ENCODE measurements at places on chromosomes 12 and 14. TPM values are rescaled to one million over a fixed set of nuclear protein-coding genes. Genes with fewer than 3 reads are reported as not detected.

SALL2 gene
- 3.1 TPM for total RNA-seq

CYP27B1 gene
- total RNA-seq: 2.2 TPM

IAPP gene
- total RNA-seq: not detected

SVOP gene
- not detected for total RNA-seq

EID3 gene
- 5.8 TPM for total RNA-seq

AVPR1A gene
- not detected for total RNA-seq

KRT79 gene
- total RNA-seq: not detected

PTPRB gene
- not detected for total RNA-seq

SYCP3 gene
- total RNA-seq: 0.70 TPM

PIWIL1 gene
- total RNA-seq: not detected

DAO gene
- total RNA-seq: not detected

MMP14 gene
- 0.99 TPM for total RNA-seq

PLBD2 gene
- total RNA-seq: 10.5 TPM

NGB gene
- not detected for total RNA-seq

TEAD4 gene
- total RNA-seq: 1.2 TPM

KRT2 gene
- 0.24 TPM for total RNA-seq

NRXN3 gene
- not detected for total RNA-seq

DHRS4L2 gene
- 20.6 TPM for total RNA-seq

BMP4 gene
- 0.25 TPM for total RNA-seq

RNASE1 gene
- total RNA-seq: not detected

PTPRO gene
- total RNA-seq: 18.4 TPM

TAMALIN gene
- 18.3 TPM for total RNA-seq

PKP2 gene
- not detected for total RNA-seq

Measured in activated naive CD4-positive, alpha-beta T cell treated with anti-CD3 and anti-CD28 coated beads, Interleukin-2, amount 10 ng/mL, durations not matched to agents 5 hours and 36 hours (primary cell).